ENCODE measurements at places on chromosomes 16 and 17.

GRCh38 chr17:58985367-58985766, 121.3 kb downstream of the TRIM37 start:
- no peak for DNase-seq

GRCh38 chr17:48631693-48632578, 5.8 kb upstream of the HOXB9 start:
- DNase-seq = no peak

DNA sequence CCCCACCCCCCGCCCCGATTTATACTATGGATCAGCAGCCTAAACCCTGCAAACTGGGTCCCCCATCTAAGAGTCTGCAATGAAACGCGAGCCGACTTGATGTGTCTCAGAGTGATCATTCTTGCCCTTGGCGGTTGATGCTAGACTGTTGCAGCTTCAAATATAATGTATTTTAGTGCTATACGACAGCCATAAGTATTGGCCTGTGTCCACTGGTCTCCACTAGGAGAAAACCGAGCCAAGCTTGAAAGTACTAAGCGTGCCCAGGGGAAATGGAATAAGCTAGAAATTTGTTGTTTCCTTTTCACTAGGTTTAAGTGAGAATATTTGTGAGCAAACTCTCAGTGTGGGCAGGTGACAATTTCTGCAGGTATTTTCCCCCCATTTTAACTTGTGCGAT, 711.2 kb downstream of the MAF start:
- no peak for DNase-seq

DNA sequence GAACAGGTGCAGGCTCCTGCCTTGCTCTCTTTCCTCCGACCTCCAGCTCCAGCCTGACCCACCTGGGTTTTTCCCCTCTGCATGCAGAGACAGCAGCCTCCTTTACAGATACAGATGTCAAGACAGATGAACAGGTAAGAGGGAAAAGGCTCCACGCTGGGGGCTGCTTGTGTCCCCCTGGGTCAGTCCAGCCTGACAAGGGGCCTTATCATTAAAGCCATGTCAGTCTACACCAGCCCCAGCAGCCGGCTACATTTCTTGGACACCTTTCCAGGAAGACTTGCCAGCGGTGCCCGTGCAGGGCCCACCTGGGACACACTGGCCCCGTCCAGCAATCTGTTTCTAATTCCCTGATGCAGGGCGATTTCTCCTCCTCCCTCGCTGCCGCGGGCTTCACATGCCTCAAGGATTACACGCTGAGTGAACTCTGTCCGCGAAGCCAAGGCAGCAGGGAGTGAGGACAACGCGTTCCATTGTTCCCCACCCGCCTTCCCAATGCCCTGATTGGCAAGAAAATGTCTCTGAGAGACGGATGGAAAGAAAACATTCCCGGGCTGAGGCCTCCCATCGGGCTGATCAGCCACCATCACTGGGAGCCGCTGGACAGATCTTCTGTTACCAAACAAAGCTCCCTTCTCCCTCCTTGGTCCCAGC, 184.7 kb downstream of the C16orf95 start:
- DNase-seq = no peak

DNA sequence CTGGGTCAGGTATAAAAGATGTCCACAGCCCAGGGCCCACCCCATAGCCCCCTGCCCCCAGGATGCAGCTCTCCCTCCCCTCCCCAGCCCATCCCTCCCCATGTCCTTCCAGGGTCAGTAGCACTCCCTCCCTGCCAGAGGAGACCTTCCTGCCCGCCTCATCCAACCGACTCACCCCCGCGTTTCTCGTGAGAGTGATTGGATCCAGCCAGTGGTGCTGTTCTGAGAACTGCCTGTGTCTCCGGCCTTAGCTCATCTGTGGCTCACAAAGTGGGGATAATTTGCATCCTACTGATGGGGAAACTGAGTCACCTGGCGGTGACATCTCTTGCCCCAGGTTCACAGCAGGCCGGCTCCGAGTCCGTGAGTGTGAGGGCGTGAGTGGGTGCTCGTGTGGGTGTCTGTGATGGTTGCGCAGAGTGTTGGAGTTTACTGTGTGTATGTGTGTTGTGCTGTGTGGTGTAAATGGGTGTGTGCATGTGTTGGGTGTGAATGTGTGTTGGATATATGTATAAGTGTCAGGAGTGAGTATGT, 90.7 kb upstream of the GSE1 start:
- no peak for DNase-seq

- DNase-seq = no peak
These were observed 9.8 kb downstream of the FSCN2 start for GRCh38 chr17:81537856-81538555.

DNA sequence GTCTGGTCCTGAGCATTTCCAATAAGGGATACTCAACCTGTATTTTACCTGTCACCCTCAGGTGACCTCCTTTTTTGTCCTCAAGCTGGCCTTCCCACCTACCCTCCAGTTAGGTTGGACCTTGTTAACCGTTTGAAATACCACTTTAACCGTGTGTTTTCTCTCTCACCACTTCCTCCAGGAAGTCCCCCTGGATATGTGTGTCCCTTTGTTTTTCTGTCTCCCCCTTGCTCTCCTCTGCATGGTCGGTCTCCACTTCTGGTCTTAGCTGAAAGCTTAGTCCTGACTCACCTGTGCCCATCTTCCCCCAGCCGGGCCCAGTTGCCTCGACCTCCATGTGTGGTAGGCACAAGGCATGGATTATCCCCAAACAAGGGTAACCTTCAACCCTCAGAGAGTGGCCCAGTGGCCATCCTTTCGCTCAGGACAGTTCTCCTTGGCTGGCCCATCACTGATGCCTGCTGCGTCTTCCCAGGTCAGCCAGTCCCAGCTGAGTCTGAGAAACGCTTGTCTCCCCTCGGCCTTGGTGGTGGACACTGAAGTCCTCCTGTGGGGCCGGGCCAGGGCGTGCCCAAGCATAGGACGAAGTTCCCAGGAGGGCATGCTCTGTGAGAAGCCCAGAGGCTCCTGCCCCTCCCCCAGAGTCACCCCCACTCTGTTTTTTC, 20.0 kb downstream of the LASP1 start:
- no peak for DNase-seq

GRCh38 chr17:43517615-43518386, 28.3 kb downstream of the ETV4 start:
- no peak for DNase-seq

DNA sequence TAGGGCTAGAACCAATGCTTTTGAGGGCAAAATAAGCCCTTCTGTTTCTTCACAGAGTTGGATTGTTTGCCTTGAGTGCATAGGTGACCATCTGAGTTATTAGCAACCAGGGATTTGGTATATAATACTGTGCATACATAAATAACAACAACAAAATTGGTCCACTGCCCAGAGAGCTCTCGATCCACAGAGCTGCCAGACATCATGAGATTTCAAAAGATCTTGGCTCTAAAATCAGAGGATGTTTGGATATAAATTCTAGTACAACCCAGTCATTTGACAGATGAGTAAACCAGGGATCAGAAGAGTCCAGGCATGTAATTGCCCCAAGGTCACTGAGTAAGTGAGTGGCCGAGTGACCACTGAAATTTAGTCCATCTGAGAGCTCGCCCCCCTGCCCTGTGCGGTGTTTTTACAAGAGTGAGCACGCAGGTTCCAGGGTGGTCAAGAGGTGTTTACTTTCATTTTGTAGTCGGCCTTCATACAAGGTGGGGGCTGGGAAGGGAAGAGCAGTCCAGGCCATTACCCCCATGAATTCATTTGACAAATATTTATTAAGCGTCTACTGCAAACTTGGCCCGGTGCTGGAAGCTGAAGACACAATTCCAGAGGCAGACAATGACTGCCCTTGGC, 1.8 kb upstream of the MT2A start:
- no peak for DNase-seq

GRCh38 chr17:64491994-64492393, 4.9 kb downstream of the POLG2 start:
- no peak for DNase-seq

DNA sequence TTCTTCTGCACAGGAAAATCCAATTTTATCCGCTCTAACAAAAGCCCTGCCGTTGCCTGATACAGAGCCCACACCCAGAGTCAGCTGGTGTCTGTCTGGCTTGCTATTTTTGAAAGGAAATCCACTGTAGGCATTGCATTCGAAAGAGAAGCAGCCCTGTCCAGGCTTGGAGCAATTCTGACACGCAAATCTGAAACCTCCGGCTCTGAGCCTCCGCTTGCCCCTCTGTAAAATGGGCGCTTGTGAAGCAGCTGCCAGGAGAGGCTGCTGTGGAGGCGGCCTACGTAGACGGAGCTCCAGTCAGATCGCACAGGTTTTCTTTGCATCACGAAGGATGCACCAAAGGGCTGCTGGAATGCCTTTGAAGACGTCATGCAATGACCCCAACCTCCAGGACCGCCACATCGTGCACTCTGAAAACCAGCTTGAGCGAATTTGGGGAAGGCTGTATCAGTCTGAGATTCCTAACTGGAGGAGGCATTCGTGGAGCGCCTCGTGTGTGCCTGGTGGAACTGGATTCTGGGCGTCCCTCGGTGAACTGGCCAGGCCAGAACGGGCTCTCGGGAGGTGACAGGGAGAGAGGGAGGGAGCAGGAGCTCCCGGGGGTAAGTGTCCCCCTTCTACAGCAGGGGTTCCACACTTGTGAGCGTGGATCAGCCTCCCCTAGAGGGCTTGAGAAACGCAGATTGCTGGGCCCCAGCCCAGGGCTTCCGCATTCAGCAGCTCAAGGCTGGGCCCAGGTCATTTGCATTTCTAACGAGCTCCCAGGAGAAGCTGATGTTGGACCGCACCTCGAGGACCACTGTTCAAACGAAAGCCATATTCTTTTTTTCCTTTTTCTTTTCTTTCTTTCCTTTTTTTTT, 215.5 kb downstream of the MRTFB start:
- no peak for DNase-seq

DNA sequence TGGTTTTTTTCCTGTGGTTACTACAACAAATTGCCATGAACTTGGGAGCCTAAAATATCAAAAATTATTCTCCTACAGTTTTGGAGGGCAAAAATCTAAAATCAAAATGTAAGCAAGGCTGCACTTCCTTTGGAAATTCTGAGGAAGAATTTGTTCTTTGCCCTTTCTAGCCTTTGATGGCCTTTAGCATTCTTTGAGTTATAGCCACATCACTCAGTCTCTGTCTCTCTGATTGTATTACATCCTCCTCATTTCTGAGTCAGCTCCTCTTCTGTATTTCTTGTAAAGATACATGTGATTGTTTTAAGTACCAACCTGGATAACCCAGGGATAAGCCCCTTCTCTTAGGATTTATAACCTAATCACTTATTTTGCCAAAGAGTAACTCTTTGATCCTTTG, 282.0 kb downstream of the BCAS3 start:
- no peak for DNase-seq

DNA sequence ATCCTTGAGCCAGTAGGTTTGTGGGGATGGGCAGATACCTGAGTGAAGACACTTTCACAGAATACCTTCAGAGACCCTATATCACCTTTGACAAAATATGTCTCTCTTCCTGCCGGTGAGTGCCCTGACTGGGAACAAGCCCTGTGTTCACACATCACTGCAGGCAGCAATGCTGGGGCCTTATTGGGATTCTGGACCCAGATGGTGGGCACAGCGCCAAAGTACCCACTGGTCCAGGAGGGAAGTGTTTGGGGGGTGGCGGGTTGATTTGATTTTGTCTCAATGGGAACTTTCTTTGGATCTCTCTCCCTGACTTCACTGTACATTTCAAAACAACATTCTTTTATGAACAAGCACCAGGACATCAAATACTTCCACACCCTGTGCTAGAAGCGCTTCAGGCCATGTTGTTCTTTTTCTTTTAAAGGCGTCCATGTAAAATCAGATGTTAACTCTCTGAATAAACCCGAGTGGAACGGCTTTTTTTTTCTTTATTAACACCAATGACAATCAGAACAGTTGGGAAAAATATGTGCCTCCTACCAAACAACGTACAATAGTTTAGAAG, 62.4 kb upstream of the AKTIP start:
- no peak for DNase-seq

DNA sequence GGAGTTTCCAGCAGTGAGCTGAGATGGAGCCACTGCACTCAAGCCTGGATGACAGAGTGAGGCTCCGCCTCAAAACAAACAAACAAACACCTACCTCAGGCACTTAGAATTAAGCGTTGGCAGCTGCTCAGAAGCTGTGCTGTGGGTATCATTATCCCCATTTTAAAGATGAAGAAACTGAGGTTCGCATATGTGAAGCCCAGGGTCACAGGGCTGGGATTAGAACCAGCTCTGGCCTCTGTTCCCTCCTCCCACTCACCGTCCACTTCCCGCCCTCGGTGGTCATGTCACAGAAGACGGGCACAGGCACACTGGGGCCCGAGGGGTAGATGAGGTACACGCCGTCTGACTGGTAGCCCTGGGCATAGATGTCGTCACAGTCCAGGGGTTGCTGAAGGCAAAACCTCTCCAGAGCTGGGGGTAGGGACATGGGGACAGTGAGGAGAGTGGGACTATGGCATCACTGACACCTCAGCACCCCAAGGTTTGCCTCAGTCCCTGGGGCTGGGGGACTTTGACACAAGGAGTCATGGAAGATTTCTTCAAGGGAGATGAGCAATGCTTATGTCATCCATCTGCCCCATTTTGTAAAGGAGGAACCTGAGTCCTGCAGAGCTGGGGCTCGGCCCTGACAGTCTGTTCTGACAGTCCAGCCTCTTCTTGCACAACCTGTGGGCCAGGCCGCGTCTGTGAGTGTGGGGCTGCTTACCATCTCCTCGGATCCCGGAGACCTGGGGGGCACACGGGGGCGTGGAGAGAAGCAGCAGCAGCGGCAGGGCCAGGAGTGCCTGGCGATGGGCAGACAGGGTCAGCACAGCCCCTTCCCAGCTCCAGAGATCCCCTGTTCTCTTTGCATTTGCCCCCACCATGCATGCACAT, 700 bp downstream of the MFAP4 start:
- DNase-seq = no peak

- DNase-seq = no peak
These were observed at the start of gene PCGF2 for GRCh38 chr17:38748149-38748891. PCGF2 (minus strand) TSS chr17:38748336; CDS start chr17:38740402, 7,934 bp downstream.

DNA sequence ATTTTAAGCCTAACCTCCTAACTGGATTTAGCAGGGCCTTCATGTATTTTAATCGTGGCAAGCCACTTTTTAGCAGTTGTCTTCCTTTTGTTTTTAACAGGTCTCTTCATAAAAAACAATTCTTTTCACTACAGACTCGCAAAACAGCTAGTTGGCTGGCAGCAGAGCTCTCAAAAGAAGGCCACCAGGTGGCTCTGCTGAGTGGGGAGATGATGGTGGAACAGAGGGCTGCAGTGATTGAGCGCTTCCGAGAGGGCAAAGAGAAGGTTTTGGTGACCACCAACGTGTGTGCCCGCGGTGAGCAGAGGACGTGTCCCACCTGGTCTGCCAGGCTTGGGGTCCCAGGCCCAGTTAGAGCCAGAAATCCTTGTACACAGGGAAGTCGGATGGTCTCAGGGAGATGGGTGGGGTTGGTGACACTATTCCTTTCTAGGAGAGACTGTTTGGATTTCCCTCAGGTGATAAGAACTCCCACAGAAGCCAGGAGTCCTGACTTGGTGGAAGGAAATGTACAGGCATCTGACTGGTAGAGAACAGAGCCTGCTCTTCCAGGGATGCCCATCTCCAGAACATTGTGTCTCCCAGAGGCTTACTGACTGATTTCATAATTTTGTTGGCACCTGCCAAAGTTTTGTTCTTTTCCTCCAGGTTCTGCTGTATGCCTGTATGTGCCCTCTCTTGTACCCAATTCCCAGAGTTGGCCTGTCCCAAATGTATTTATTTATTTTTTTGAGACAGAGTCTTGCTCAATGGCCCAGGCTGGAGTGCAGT, 14.9 kb upstream of the DDX19A start:
- no peak for DNase-seq

GRCh38 chr16:70512456-70512855, 10.9 kb downstream of the COG4 start:
- DNase-seq = no peak

GRCh38 chr17:43540821-43541674, 5.1 kb downstream of the ETV4 start:
- no peak for DNase-seq

GRCh38 chr17:72053036-72053435, 67.8 kb upstream of the SOX9 start:
- DNase-seq = no peak

GRCh38 chr17:27207073-27207513, 86.8 kb upstream of the WSB1 start:
- no peak for DNase-seq
